ENCODE measurements at places on chromosomes 4 and X.

DNA sequence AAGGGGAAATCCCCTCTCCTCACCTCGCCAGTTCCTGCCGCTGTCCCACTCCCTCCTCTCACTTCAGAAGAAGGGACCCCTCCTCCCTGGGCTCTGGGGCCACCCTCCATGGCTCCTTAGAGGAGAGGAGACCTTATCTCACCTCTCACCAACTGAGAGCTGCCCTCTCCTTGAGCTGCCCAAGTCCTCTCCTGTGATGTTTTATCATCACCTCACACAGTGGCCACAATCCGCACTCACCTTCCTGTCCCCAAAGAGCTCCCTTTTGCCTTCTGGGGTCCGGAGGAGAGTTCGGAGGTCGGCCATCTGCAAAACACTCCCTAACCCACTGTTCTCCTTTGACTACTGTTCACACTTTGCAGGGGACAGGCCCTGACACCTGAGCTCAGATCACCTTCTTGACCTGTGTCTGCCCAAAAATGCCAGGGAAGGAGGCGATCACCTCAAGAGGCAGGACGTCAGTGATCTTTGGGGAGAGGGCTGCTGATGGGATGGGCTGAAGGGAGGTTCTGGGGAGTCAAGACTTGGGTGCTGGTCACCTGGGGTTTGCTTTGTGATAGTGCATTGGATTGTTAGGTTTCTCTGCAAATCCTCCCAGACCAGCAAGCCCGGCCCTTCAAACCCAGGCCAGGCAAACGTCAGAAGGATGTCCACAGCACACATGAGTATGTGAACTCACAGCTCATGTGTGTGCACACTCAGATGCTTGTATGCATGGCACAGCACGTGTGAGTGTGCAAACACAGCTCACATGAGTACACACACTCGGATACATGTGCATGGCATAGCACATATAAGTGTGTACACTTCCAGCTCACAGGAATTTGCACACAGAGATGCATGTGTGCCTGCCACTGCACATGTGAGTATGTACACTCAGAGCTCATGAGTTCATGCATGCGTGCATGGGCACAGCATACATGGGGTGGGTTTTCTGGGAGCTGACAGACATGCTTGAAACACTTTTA is 41.8 kb downstream of the HTRA3 start:
- DNase-seq, result no peak

DNA sequence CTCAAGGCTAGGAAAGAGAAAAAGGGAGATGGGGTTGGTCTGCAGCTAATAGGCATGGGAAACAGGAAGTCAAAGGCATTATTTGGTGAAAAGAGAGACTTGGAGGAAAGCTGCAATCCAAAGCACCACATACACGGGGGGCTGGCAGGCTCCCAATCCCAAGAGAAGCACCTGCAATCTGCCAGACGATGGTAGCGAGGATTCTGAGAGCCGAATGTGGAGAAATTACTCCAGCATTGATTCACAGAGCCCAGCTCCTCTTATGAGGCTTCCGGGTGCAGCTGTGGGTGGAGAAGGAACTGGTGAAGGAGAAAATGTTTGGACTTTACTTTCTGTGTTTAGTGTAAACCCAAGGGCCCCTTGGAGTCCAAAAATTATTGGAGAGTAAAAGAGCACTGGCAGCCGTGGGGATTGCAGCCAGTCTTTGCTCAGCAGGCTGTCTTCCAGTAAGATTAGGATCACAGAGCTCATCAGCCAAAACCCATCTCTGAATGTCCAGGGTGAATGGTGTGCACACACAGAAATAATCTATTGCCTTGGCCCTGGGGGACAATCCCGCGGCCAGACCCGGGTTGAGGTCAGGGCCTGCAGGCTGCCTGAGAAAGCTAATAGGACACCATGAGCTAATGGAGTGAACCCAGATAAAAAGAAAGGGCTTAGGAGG is 197.6 kb downstream of the KIT start:
- no peak for DNase-seq

- DNase-seq, result no peak
Observed at GRCh38 chr4:84920617-84921016, 45.9 kb downstream of the WDFY3 start.

- no peak for DNase-seq
Observed at GRCh38 chr4:157172011-157172410, 48.5 kb upstream of the GRIA2 start.
